Right lobe of liver (tissue), 6 donors: ENCODE measurements at places on chromosomes 5 and 9. TPM values are rescaled to one million over a fixed set of nuclear protein-coding genes. Genes with fewer than 3 reads are reported as not detected.

PKD2L2 gene
- total RNA-seq: not detected

MOB3B gene
- 1.0 TPM for total RNA-seq

TTC16 gene
- total RNA-seq: not detected

GABRB2 gene
- not detected for total RNA-seq

FBN2 gene
- total RNA-seq: 0.19 TPM

HBEGF gene
- 1.8 TPM for total RNA-seq

C9 gene
- 1,385 TPM for total RNA-seq

IQGAP2 gene
- 120 TPM for total RNA-seq

DTWD2 gene
- 12.5 TPM for total RNA-seq

CAVIN4 gene
- 0.13 TPM for total RNA-seq

FAM13B gene
- total RNA-seq: 6.1 TPM

DND1 gene
- total RNA-seq: 0.77 TPM

- H3K4me3 ChIP-seq: no peak overlapping the region
- DNase-seq: no peak
- H3K4me1 ChIP-seq: peaks cover 8% of the 10 kb centered on the region
- H3K27me3 ChIP-seq: no peaks in the 10 kb centered on the region
- H3K27ac ChIP-seq: no peak overlapping the region
Observed at GRCh38 chr5:124040799-124041198, 528.8 kb downstream of the CSNK1G3 start.

GRCh38 chr9:121757281-121757585, 105.8 kb downstream of the DAB2IP start:
- DNase-seq: no peak
- no peak overlapping the region for H3K27ac ChIP-seq
- no peaks in the 10 kb centered on the region for H3K27me3 ChIP-seq

GRCh38 chr5:179610109-179610902, 13.2 kb downstream of the HNRNPH1 start:
- no peak for DNase-seq
- no peaks in the 10 kb centered on the region for H3K27me3 ChIP-seq
- H3K36me3 ChIP-seq: peaks cover 68% of the 10 kb centered on the region
- no peak overlapping the region for H3K4me3 ChIP-seq
- no peak overlapping the region for H3K27ac ChIP-seq
- peaks cover 19% of the 10 kb centered on the region for H3K4me1 ChIP-seq

GRCh38 chr9:137411645-137412380, 11.1 kb downstream of the EXD3 start:
- H3K4me3 ChIP-seq: no peak overlapping the region
- peak; percentile 81 for DNase-seq
- no peaks in the 10 kb centered on the region for H3K4me1 ChIP-seq
- H3K27me3 ChIP-seq: no peaks in the 10 kb centered on the region
- H3K36me3 ChIP-seq: no peaks in the 10 kb centered on the region

DNA sequence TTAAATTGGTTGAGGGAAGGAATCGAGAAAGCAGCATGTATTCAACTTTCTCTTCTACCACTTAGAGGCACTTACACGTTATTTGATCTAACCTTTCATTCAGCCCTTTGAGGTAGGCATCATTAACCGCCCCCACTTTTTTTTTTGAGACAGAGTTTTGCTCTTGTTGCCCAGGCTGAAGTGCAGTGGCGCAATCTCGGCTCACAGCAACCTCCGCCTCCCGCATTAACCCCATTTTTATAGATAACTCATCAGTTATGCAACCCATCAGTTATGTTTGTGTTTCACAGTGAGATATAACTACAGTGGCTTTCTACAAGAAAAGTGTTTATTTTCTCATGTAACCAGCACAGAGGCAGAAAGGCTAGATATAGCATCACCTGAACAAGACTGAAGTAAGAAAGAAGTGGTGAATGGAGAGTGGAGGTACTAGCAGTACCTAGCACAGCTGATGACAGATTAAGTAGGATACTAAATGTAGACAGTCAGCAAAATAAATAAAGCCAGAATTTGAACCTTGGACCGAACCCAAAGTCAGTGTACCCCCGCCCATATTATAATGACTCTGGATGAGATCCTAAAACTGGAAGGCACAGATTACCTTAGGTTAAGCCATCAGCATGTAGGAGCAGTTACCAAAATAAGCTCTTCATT, 91.2 kb downstream of the PJA2 start:
- peaks cover 19% of the 10 kb centered on the region for H3K4me1 ChIP-seq
- DNase-seq: peak; percentile 67
- H3K27me3 ChIP-seq: no peaks in the 10 kb centered on the region
- H3K27ac ChIP-seq: peak overlapping the region; percentile 63

DNA sequence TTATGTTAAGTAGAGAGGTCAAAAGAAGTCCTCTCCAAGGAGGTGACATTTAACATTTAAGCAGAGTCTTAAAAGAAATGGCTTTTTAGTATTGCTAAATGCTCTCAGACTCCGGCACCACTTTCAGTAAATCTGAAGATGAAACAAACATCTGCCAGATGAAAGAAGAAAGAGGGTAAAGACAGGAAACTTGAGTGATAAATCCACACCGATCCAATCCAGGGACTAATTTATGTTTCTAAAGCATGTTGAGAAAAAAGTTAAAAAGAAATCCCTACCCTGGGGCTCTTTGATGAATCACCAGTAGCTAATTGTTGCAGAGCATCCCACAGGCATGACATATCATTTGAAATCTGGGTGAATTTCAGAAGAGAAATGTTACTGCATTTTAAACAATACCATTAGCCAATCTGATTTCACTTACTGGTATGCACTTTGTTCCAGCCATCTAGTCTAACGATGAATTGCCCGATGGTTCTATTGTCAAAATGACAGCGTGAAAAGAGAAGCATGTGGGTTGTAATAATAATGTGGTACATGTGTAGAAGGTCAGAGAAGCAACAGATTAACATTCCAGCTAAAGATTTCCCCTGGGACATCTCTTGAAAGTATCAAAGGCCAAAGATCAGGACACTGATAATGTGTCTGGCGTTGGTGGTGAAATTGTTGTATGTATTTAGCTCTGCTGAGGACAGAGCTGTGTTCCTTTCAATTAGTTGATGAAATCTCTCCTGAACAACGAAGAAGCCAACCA, 485.7 kb downstream of the CSNK1G3 start:
- no peak overlapping the region for H3K27ac ChIP-seq
- H3K27me3 ChIP-seq: no peaks in the 10 kb centered on the region
- no peak for DNase-seq
- no peaks in the 10 kb centered on the region for H3K36me3 ChIP-seq

GRCh38 chr9:14849851-14850250, 60.4 kb downstream of the FREM1 start:
- no peak overlapping the region for H3K4me3 ChIP-seq
- H3K4me1 ChIP-seq: no peaks in the 10 kb centered on the region
- DNase-seq: no peak

GRCh38 chr5:95059636-95060035, 225.3 kb downstream of the MCTP1 start:
- H3K4me3 ChIP-seq: no peak overlapping the region
- DNase-seq: no peak
- no peaks in the 10 kb centered on the region for H3K27me3 ChIP-seq
- H3K36me3 ChIP-seq: no peaks in the 10 kb centered on the region
- no peaks in the 10 kb centered on the region for H3K4me1 ChIP-seq
- H3K27ac ChIP-seq: no peak overlapping the region

DNA sequence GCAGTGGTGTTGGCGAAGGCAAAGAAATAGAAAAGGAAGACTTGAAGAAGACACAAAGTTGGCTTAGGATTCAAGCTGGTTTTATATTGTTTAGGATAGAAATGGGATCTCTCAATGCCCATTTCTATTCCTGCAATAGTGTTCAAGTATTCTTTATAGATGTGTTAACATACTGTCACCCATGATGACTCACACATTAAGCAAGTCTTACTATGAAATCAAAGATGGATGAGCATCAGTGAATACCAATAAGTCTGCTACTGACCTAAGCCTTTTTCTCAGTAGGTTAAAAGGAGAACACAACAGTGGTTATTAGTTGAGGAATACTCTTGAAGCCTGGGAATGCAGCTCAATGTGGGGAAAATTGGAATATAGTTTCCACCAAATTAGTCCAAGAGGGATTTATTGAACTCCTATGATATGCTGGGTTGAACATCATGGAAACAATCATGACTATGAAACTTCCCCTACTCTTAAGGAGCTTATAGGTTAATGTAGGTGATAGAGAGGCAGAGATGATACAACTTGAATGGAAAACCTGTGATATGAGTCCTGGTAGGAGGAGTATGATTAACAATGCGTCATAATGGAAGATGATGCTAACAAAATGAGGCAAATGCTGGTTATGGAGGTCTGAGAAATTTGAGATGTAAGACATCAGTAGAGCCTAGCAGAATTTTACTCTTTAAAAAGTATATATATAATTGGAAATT, 417.1 kb upstream of the DAP start:
- H3K36me3 ChIP-seq: no peaks in the 10 kb centered on the region
- H3K27ac ChIP-seq: no peak overlapping the region
- H3K27me3 ChIP-seq: no peaks in the 10 kb centered on the region

GRCh38 chr9:96174371-96174770, 127.6 kb downstream of the HSD17B3 start:
- H3K27me3 ChIP-seq: no peaks in the 10 kb centered on the region
- H3K27ac ChIP-seq: no peak overlapping the region
- H3K4me3 ChIP-seq: no peak overlapping the region
- no peaks in the 10 kb centered on the region for H3K36me3 ChIP-seq
- DNase-seq: no peak

DNA sequence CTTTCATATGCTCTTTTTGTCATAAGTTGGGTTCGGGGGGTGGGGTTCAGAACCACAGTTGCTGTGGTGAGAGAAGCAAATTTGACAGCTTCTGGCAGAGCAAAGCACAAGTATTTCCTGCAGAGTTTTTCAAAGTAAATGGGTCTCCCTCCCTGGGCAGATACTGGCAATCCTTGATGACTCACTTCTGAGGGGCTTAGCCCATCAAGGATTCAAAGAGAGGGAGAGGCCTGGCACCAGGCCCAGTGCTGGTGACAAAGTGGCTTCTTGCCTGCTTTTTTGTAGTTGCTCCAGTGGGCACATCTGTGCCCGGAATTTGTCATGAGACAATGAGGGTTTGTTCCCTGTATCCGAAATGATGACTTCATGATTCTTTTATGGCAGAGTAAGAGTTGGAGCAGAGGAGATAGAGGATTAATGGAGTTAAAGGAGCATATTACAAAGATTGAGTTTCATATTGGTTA, 46.6 kb upstream of the TNC start:
- H3K27me3 ChIP-seq: no peaks in the 10 kb centered on the region
- no peak overlapping the region for H3K27ac ChIP-seq
- H3K4me3 ChIP-seq: no peak overlapping the region
- no peaks in the 10 kb centered on the region for H3K4me1 ChIP-seq
- no peaks in the 10 kb centered on the region for H3K36me3 ChIP-seq
- no peak for DNase-seq

GRCh38 chr5:94967525-94967924, 317.4 kb downstream of the MCTP1 start:
- H3K36me3 ChIP-seq: no peaks in the 10 kb centered on the region
- H3K27ac ChIP-seq: no peak overlapping the region
- no peak for DNase-seq
- H3K27me3 ChIP-seq: no peaks in the 10 kb centered on the region
- H3K4me1 ChIP-seq: no peaks in the 10 kb centered on the region

DNA sequence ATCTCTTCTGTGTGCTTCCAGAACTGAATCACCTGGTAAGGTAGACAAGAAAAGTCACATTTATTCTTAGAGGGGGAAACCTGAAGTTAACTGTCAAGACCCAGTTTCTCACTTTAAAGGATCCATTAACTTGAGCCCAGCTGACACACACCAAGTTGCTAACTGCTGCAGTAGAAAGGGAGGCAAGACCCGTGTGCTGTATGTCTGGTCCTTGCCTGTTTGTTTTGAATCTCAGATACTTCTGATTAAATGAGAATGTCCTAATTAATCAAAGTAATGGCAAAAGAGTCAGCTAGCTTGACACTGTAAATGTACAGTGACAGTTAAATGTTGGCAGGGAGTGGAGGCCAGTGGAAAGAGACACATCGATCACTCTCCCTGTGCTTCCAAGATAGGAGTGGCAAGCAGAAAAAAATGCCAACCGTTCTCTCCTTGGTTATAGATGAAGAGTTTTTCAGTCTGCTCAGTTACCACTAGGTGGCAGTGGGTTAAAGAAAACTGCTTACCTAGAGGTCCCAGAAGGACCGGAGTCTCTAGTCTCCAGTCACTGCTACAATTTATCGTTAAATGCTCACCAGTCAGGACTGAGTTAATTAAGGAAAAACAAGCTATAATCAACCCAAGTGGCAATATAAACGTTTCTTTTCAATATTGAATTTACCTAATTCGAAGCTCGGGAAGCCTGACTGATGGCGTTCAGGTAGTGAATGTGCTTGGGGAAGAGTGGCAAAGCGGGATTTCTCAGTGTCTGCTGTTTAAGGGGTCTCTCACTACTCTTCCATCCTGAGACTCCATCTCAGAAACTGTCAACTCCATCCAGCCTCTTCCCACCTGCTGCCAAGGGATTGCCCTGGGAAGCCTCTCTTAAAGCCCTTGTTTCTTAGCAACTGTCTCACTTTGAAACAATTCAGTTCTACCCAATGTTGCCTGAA, 18.4 kb downstream of the LSM11 start:
- H3K27ac ChIP-seq: no peak overlapping the region
- H3K36me3 ChIP-seq: no peaks in the 10 kb centered on the region
- no peaks in the 10 kb centered on the region for H3K4me1 ChIP-seq
- no peaks in the 10 kb centered on the region for H3K27me3 ChIP-seq

DNA sequence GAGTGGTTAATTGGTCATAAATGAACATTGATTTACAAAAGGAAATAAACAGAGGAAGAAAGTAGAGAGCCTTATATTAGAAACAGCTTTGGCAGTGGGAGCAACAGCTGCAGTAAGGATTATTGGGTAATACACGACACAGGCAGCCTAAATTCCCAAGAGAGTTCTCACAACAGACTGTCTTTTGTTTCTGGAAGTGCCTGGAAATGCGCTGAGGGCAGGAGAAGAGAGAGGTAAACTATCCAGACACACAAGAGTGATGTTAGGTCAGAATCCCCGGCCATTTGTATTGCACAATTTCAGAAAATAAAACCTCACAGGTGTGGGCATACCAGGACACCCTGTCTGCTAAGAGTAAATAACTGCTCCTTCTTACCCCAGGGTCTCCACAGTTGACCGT, 450.4 kb upstream of the CTNND2 start:
- no peaks in the 10 kb centered on the region for H3K4me1 ChIP-seq
- no peak for DNase-seq
- no peaks in the 10 kb centered on the region for H3K36me3 ChIP-seq
- no peak overlapping the region for H3K27ac ChIP-seq

DNA sequence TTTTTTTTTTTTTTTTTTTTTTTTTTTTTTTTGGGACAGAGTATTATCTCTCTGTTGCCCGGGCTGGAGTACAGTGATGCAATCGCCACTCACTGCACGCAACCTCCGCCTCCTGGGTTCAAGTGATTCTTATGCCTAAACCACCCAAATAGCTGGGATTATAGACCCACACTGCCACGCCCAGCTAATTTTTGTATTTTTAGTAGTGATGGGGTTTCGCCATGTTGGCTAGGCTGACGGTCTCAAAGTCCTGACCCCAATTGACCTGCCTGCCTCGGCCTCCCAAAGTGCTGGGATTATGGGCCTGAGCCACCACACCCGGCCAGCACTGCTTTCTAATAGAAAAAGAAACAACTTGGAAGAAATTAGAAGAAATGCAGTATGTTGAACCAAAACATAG, 39.2 kb downstream of the TTC1 start:
- peaks cover 27% of the 10 kb centered on the region for H3K36me3 ChIP-seq
- no peak overlapping the region for H3K27ac ChIP-seq
- no peak overlapping the region for H3K4me3 ChIP-seq
- no peak for DNase-seq
- H3K27me3 ChIP-seq: no peaks in the 10 kb centered on the region

GRCh38 chr9:123851851-123852250, 78.1 kb downstream of the DENND1A start:
- no peaks in the 10 kb centered on the region for H3K36me3 ChIP-seq
- H3K27me3 ChIP-seq: no peaks in the 10 kb centered on the region
- H3K4me3 ChIP-seq: no peak overlapping the region
- no peak for DNase-seq
